ENCODE measurements at places on chromosomes 3 and 15. TPM values are rescaled to one million over a fixed set of nuclear protein-coding genes. Genes with fewer than 3 reads are reported as not detected.

GRCh38 chr15:99442252-99442897, 123.4 kb upstream of the MEF2A start:
- no peak for DNase-seq

DNA sequence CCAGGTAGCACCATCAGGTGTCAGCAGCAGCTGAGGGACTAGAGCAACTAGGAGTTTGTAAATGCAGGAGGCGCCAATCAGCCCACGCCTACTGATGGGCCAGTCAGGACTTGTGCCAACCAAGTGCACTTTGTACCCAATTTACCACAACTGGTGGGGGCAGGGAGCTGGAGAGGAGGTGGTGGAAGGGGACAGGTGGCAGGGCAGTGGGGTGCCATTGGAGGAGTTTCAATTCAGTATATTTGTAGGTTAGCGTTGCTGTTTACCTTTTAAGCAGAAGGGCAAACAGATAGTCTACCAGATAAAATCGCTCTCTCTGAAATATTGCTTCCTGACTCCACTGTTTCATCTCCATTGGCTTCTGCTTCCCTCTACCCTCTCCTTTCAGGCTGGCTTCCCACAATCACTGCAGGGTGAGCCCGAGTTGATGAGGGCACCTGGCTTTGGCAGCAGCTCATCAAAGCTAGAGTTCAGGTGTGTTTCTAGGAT, 75.7 kb downstream of the TRIM69 start:
- DNase-seq = no peak

DNA sequence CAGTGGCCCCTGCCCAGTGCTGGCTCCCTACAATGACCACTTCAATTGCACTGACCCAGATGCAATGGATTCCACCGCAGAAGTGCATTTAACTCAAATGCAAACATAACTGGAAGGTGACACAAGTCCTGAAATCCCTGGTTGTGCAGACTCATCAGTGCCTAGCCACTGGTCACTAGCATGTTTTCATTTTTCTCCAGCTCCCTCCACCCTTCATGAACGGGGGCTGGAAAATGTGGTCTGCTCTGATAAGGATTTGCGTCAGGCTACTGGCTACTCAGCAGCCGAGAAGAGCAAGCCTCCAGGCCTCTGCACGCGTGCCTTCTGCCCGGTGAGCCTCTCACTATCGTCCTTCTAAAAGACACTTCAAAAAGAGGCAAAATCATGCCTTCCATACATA, 27.4 kb upstream of the FURIN start:
- DNase-seq = no peak

DNA sequence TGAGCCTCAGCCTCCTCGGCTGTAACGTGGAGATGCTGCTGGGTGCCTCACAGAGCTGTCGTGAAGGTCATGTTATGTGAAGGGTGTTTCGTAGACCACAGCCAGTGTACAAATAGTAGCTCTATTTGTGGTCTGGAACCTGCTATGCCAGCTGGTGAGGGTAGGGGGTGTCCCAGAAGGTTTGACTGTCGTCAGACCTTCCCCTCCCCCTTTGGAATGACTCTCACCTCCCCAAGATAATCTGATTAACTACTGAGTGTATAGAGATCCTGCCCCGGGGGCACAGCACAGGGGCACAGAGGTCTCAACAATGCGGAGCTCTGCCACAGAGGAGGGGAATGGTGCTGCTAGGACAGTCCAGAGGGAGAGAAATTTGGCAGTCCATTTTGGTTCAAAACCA, 20.5 kb downstream of the FGD5 start:
- DNase-seq = no peak

DNA sequence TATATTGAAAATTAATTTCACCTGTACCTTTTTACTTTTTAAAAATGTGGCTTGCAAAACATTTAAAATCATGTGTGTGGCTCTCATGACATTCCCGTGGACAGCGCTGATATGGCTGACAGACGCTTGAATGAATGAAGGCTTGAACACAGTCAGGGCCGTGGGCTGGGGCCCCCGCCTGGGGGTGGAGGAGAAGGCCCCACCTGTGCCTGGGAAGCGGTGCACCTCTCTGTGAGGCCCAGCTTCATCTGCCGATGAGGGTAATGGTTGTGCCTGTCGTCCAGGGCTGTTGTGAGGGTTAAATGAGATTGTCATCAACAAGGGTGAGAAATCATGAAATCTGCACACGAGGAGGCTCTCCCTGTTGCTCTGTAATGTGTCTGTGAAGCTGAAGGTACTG, 85.9 kb upstream of the PRR23E start:
- DNase-seq = no peak

DNA sequence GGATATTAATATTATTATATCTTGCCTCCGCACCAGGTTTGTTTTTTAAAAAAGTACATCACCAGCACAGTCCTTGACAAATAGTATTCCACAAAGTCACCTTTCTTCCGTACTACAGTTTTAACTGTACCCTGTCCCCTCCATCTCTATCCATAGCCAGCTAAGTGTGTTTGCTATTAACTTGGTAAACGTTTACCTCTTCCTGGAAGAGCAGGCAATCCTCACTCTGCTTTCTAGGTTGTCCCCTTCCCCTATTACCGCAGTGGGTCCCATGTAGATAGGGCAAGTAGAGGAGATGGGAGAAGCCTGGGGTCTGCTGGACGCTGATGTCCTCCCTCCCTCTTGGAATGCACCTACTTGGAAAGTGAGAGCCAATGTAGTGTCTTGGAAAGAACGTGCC, 83.9 kb upstream of the ETV5 start:
- no peak for DNase-seq

- no peak for DNase-seq
Observed at GRCh38 chr3:72862314-72863090, 14.3 kb upstream of the SHQ1 start.

GRCh38 chr3:58336135-58336882, 3.6 kb downstream of the PXK start:
- no peak for DNase-seq

DNA sequence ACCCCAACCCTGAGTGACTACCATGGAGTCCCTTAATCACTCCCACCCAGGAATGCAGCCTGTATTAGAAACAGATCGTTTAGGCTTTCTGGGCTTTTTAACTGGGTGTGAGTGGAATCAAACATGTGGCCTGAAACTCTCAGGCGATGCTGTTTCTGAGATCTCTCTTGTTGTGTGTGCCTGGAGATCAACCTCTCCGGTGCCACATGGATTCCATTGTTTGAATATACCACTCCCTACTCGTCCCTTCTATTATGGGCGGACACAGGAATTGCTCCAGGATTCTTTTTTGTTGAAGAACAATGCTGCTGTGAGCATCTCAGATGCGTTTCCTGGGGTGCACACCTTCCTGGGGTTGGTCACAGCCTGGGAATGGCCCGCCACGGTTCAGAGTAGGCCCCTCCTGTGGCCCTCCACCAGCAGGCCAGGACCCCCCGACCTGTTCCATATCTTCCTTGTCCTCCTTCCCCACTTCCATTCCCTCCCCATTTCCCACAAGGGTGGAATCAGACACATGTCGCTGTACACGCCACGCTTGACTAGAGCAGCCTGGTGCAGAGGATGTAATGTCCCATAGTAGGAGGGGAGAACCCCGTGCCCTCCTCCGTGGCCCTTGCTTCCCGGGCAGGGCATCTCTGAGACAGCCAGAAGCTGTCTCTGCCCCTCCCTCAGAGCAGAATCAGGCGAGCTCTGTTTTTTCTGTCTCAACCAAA, 36.4 kb upstream of the PRR23E start:
- no peak for DNase-seq

DNA sequence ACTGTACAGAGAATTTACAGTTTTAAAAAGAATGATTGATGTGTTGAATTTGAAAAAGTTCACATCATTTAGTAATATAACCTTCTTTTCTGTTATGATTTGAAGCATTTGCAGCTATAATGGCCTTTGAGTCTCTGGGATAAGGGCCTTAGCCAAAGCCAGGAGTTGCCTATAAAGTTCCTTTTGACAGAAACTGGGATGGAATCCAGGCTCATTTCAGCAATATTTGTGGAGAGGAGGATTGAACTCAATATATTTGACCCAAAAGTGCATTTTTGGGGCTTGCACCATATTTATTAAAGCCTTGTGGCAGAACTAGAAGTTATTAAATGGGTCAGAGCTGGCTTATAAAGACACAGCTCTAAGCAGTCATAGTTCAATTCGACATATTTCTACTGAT, 348.7 kb upstream of the EPHA3 start:
- no peak for DNase-seq

DNA sequence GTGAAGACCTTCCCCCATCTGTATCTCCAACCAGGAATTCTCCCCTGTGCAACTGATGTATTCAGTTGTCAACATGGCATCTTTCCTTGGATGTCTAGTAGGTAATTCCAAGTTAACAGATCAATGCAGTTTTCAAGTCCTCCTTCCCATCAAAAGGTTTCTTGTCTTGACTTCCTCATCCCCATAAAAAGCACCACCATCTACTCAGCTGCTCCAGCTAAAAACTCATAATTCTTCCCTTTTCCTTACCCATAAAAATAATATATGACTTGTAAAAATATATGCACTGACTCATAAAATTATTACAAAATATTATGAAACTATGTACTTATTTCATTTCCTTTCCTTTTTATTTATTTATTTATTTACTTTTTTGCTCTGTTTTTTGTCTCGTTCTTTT, 5.0 kb upstream of the CAND2 start:
- DNase-seq = no peak

DNA sequence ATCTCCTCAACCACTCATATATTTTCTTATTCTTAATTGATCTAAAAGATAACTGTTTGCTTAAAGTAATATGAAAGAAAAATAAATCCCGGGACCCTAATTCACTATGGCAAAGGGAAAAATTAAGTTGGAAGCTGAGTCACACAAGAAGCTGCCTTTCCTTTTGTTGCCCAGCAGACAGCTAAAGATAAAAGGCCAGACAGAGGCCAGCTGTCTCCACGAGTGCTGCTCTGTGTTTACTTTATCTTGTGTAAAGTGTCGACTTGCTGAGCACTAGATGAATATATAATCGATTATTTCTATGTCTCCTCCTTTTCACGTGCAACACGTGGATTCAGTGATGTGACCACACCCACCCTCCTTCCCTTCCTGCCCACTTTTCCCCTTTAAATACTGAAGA, 52.8 kb upstream of the NSMCE3 start:
- no peak for DNase-seq

- no peak for DNase-seq
Observed at GRCh38 chr3:157091083-157091833, 68.7 kb downstream of the CCNL1 start.

The IL16 gene
- 0.05 TPM for total RNA-seq

The TIMP4 gene
- 0.75 TPM for total RNA-seq

The IQCF5 gene
- total RNA-seq = not detected

The CGNL1 gene
- total RNA-seq = 1.2 TPM

The RYR3 gene
- total RNA-seq = 1.5 TPM

The CXCR6 gene
- not detected for total RNA-seq

The PLCH1 gene
- total RNA-seq = 21.4 TPM

Data from neural crest cell (in vitro differentiated cells).